ENCODE measurements at places on chromosomes 7 and 10.

- no peak for DNase-seq
Observed at GRCh38 chr10:131056781-131057180, 254.7 kb downstream of the TCERG1L start.

- DNase-seq = no peak
Observed at GRCh38 chr10:122911889-122912484, 1.6 kb downstream of the FAM24A start.

GRCh38 chr10:14654821-14655382 is 119.8 kb downstream of the FAM107B start:
- no peak for DNase-seq

GRCh38 chr10:123835575-123835974 is 56.0 kb downstream of the CPXM2 start:
- DNase-seq = no peak

DNA sequence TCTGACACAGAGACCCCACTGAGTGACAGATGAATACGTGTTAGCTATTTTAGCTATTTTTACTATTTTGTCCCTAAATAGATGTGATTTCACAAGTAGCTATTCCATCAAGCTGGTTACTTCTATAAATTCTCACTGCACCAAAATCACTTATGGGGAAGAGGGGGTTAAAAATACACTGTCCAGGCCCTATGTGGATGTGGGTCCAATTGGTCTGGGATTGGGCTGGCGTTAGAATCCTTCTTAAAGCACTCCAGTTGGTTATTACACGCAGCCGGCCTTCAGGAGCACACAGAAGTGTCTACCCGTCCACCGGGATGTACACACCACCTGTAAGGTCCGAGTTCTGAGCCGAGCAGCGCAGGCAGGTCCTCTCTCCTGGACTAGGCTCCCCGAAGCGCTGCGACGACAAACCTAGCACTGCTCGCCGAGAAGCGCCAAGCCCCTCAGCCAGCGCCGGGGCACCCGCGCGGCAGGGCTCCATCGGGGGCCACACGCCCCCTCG is 222.3 kb upstream of the MKLN1 start:
- no peak for DNase-seq

- no peak for DNase-seq
Observed at GRCh38 chr10:124911124-124912067, 30.5 kb upstream of the ZRANB1 start.

DNA sequence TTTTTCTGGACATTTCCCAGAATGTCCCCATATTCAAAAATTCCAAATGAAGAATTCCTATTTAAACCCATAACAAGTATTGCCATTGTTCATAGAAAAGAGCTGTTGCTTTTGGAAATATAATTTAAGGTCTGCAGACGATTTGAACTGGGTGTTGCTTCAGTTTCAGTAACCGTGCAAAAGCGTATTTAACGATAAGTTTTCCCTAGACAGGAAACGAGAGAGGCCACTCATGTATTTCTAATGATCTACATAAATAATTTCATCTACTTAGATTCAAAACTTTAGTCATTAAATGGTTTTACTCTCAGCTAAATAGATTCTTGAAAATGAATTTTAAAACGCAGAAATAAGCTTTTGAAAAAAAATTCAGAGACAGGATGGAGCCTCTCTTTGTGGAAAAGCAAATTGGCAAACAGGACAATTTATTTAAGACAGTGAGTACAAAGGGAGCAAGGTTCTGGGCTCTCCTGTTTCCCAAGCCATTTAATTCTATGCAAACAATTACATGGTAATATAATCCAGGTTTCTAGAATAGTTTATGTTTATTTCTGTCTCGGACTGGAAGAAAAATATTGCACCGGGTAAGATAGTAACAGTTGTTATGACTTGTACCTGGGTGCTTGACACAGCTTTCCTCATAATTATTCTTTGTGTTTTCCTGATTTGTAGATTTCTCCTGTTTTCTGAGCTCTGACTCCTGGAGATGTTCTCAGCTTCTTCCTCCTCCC is 263.0 kb downstream of the BAMBI start:
- DNase-seq = no peak

GRCh38 chr10:66917104-66917503 is 8.7 kb upstream of the LRRTM3 start:
- no peak for DNase-seq

- DNase-seq = no peak
Observed at GRCh38 chr10:122082616-122083477, 93.9 kb downstream of the TACC2 start.

GRCh38 chr10:72952642-72953158 is 1.9 kb downstream of the PLA2G12B start:
- no peak for DNase-seq

GRCh38 chr10:3081383-3081981 is 14.1 kb downstream of the PFKP start:
- DNase-seq = no peak
